ENCODE measurements at places on chromosomes 2 and 18.

GRCh38 chr2:206324869-206325268 is 50.4 kb downstream of the ZDBF2 start:
- DNase-seq, result no peak

DNA sequence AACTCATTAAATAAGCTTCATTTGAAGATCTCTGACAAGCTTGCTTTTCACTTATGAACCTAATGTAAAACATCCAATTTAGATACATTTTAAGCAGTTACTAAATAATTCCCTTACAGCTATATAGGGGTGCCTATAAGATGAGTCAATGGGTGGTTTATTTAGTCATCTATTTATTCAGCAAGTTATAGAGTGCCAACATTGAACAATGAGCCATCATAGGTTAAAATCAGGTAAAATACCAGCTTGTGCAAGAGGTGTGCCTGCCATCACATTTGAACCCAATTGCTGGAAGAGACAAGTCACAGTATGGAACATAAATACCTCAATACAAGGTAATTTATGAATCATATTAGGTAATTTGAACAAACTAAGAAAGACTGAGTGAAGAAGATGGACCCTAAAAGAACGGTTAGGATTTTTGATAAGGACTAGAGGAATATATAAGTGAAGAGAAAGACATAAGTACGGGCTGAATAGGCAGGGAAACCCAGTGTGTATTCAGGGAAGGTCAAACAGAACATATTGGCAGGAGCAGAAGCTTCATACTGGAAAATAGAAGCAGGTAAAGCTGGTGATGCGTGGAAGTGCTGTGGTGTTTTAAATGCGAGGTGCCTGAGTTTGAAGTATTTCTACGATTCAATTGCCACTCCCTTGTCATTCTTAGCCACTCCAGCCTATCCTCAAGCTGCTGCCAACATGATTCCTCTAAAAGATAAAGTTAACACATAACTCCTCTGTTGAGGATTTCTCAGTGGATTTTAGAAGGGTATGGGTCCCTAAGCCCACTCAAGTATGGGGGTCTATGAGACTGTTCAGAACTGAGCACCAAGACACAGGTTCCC is 18.9 kb upstream of the STAT4 start:
- no peak for DNase-seq

DNA sequence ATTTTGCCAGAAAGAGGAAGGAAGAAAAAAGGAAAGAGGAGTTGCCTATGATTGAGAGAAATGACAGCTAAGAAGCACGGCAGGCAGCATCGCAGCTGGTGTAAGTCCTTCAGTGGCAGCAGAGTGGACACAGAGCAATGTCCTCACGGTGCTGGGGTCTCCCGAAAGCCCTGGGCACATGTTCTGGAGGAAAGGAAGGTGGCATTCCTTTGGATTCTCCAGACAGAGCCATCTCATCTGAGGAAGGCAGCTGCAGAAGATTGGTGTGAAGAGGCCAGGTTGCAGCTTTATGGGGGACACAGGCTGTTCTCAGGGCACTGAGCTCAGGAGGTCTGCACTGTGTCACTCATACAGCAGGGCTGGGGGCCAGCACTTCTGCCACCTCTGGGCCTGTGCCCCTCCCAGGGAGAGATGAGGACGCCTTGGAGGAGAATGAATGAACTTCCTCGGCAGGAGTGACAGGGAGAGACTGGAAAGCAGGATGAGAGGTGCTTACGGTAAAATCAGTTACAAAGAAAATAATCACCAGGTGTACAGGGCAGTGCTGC is 252.0 kb upstream of the MYT1L start:
- DNase-seq, result no peak

DNA sequence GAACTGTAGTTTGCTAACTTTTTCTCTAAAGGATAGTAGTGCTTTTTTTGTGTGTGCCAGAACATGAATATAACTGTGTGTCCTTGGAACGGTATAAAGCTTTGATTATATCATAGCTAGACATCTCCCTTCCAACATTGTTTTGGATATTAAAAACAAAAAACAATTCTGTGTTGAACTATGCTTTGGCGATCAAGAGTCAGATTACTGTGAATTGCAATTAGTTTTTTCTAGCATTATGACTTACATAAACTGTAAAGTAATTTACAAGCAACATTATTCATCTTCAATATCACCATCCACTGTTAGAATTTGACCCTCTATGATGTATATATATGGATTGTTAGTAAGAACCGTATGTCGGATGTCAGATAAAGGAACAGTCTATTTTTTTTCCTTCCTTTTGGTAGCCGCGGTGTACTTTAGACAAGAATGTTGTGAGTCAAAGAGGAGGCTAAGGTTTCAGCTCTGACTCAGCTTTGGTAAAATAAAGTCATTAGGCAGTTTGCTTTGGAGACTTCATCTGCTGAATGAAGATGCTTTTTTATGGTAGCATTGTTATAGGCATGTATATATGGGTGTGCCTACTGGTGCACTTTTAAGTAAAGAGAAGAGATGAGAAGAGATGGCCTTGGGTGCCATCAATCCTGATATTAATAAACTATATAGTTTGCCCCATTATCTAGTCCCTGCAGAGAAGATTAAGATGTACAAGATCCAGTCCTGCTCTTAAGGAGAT is 76.4 kb downstream of the LTBP1 start:
- no peak for DNase-seq

- DNase-seq, result no peak
These were observed 27.5 kb downstream of the MTHFD2 start for GRCh38 chr2:74225698-74226459.

DNA sequence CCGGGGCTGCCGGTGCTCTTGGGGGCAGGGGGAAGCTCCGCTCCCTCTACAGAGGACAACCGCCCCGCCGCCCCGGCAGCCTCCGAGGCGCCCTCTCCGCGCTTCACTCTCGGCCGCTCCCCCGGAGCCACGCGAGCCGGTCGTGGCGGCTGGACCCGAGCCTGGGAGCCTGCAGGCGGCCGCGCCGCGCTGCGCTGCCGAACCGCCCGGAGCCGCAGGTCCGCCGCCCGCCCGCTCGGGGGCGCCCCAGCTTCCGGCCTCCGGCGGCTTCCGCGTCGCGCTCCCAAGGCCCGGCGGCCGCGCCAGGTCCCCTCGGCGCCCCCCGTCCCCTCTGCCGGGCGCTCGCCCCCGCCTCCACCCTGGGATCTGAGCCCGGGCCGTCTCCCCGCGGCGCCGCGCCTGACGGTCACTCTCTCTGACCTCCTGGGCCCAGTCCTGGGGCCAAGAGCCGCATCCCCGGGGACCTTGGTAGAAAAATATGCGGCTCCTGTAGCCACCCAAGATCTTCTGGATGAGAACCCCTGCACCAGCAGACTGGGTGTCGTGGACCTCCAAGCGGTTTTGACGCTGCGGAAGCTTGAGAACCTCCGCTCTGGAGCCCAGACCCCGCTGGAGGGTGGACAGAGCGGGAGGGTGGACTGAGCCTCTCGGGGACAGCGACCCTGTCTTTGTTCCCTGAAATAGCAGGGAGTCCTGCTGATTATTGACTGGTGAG is 44.3 kb downstream of the SERTAD2 start:
- DNase-seq, result no peak

DNA sequence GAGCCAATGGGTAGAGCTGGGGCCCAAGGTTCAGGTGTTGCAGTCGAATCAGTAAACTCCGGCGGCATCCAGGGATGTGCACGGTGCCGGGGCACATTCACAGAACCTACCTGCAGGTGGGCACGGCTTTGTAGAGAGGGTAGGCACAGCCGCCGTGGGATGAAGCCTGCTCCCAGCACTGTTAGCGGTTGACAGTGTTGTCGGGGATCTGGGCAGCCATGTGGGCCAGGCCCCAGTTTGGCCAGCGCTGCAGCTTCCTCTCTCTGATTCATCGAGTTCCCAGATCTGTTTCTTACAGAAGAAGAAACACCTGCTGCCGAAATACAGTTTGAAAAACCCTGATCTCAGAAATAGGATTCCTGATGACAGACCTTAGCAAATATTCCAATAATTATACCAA is 274.8 kb downstream of the AGAP1 start:
- no peak for DNase-seq

GRCh38 chr2:101466426-101466825 is 8.5 kb downstream of the RFX8 start:
- DNase-seq, result no peak

DNA sequence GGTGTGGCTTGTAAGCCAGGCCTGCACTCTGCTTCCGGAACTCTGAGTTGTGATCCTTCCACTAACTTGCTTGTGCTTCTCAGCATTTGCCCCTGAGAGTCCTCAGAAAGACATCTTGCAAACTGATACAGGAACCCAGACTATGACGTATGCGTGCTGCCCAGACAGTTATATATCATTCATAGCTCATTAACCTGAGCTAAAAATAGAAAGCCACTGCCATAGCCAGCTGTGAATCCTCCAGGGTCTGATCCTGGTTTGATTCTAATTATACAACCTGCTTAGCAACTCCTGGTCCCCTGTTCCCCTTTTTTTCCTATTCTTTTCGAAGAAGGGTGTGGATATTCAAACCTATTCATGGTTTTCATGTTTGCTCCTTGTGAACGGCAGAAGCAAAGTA is 63.7 kb downstream of the MARCHF4 start:
- DNase-seq, result no peak

- no peak for DNase-seq
These were observed 88.6 kb downstream of the FAM168B start for GRCh38 chr2:131004446-131005209.

DNA sequence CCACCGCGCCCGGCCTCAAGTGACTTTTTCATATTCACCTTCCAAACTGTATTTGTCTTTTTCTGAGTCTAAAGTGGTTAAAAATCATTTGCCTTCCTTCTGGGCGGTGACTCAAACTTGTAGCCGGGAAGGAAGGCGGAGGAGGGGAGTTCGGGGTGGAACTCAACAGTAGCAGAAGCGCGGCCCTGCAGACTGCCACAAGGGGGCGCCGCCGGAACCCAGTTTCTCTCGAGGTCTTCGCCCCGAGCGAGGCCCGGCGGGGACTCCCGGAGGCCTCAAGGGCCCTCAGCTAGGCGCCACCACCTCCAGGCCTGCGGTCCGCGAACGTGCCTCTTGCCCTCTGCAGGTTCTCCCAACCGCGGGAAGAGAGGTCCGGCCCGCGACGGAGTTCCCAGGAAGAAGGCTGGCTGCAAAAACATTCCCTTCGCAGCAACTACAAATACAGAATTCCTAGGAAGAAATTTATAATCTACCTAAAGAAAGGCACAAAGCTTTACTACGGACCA is 16.8 kb upstream of the ITM2C start:
- peak; percentile 71 for DNase-seq

DNA sequence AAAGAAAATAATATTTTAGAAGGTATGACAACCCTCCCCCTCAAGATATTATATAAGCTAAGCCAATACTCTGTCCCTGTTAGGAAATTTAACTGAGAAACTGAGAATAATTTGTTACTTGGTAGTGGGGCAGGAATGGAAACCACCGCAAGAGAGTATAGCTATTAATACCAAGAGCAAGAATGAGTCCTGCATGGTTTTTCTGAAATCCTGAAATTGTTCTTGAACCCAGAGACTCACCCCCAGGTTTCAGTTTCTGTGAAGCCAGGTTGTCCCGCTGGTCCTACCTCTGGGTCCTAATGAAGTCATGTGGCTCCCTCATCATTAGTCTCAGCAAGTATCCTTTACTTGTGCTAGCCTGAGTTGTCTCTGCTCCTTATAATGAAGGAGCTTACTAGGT is 671.0 kb upstream of the ACVR2A start:
- no peak for DNase-seq

DNA sequence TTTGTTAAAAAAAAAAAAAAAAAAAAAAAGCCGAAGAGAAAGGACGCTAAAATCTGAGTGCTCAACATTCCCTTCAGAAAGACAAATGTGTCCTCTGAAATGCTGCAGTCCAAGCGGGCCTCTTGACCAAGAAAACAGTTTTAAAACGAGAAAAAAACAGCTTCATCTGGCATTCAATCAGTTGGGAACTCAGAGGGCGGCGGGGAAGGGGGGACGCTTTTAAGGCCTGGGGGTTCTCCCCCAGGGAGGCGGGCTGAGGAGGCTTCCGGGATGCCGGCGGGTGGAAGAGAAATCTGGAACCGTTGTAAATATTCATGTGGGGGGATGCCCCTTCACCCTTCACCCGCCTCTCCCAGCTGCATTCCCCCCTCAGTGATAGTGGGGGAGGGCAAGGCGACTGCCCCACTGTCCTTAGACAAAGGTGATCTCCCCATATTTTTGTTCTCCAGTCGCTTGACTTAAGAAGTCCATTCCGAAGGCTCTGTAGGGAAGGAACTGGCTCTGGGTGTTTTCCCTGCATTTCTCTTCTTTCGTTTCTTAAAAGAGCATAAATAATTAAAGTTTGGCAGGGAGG is 3.3 kb upstream of the HOXD11 start:
- DNase-seq, result peak; percentile 13

- DNase-seq, result no peak
These were observed 252.5 kb upstream of the SIX2 start for GRCh38 chr2:45261746-45262145.

GRCh38 chr2:20638646-20639430 is 12.1 kb downstream of the HS1BP3 start:
- DNase-seq, result no peak

GRCh38 chr2:47004905-47005495 is 89.4 kb upstream of the MCFD2 start:
- DNase-seq, result no peak

GRCh38 chr2:201638326-201638725 is 5.0 kb downstream of the TMEM237 start:
- no peak for DNase-seq

- no peak for DNase-seq
These were observed 318.8 kb upstream of the EPAS1 start for GRCh38 chr2:45978302-45978859.

DNA sequence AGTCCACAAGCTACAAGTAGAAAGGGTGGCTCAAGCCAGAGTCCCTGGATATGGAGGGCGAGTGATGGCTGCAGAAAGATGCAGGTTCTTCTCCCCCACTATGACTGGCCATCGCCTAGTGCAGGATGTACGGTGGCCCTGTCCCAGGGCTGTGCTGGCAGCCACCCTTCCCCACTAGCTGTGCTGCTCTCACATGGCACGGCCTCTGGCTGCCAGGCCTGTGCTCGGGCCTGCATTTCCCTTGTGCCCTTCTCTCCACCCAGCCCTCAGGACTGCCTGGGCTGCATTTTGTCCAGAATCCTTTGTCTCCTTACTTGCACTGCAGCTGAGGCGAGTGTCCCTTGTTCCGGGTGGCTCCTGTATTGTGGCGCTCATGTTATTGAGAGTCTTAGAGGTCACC is 1.6 kb upstream of the RAMP1 start:
- DNase-seq, result no peak

DNA sequence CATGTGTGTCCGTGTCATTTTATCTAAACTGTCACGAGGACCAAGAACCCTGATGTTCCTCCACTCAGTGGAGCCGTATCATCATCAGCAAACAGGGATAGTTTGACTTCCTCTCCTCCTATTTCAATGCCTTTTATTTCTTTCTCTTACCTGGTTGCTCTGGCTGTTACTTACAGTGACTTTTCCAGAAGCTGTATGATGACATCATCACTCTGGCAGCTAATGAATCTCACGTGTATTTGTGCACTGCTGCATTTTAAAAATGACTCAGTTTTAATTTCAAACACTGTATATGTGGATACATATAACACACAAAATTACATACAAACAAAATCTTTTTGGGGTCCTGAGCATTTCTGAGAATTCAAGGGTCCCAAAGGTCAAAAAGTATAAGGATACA is 481.4 kb downstream of the CDH2 start:
- DNase-seq, result no peak

GRCh38 chr2:88429929-88430328 is 22.6 kb downstream of the FOXI3 start:
- no peak for DNase-seq

- DNase-seq, result no peak
These were observed 193.3 kb downstream of the SLC4A3 start for GRCh38 chr2:219820767-219821166.
